ENCODE measurements at places on chromosomes 11 and 22.

GRCh38 chr22:48397531-48398180, 1430.0 kb downstream of the BRD1 start:
- DNase-seq, result no peak

- no peak for DNase-seq
Observed at GRCh38 chr11:36196411-36196998, 92.7 kb downstream of the COMMD9 start.

GRCh38 chr22:24592058-24592850, 619 bp downstream of the LRRC75B start:
- no peak for DNase-seq

DNA sequence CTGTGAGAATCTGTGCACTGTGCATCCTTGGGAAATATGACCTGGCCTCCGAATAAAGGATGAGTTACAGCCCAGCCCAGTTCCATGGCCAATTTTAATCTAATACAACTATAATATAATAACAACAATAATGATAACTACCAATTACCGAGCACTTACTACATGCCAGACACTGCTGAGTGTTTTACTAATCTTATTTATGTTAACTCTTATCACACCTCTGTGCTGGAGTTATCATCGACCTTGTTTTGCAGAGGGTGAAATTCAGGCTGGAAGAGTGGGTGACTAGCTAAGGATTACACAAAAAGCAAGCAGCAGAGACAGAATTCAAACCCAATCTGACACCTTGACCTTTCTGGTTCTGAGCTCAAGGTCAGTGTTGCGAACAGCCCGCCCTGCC, 83.9 kb downstream of the GALNT18 start:
- DNase-seq, result no peak

DNA sequence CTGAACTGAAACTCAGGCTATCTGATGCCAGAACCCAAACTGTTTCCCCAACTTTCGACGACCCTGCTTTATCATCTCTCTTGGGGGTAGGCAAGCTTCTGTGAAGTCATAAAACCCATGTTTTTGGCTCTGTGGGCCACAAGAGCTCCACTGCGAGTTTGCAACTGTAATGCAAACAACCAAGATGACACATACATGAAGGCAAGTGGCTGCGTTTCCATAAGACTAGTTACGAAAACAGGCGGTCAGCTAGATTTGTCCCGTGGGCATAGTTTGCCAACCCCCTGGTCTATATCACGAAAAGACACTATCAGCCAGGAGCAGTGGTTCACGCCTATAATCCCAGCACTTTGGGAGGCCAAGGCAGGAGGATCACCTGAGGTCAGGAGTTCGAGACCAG, 37.5 kb downstream of the TPST2 start:
- DNase-seq, result no peak

- no peak for DNase-seq
Observed at GRCh38 chr11:11444027-11444803, 91.2 kb upstream of the CSNK2A3 start.

DNA sequence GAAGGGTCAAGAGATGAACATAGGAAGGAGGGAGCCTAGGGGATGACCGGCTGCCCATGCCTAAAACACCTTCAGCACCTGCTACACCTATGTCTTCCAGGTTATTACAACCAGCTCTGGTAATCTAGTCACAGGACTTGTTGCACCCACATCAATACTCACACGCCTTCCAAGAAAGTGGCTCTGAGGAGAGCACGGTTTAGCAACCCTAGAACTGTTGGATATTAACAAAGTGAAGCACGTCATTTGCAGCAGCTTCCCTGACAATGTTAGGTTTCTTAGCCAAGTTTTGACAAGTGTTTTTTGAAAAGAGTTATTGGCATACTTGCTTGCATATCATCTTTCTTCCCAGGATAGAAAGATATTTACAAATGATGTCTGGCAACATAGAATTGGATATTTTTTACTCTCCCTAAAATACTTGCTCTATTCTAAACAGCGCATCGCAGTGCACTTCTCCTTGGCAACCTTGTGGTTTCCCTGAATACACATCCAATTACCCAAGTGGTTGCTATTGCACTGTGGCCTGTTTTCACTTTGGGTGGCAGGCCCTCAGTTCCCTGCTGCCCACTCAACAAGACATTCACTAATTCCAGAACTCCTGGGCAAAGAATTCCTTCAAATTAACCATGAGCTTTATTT, 94.3 kb upstream of the ARHGAP42 start:
- no peak for DNase-seq

DNA sequence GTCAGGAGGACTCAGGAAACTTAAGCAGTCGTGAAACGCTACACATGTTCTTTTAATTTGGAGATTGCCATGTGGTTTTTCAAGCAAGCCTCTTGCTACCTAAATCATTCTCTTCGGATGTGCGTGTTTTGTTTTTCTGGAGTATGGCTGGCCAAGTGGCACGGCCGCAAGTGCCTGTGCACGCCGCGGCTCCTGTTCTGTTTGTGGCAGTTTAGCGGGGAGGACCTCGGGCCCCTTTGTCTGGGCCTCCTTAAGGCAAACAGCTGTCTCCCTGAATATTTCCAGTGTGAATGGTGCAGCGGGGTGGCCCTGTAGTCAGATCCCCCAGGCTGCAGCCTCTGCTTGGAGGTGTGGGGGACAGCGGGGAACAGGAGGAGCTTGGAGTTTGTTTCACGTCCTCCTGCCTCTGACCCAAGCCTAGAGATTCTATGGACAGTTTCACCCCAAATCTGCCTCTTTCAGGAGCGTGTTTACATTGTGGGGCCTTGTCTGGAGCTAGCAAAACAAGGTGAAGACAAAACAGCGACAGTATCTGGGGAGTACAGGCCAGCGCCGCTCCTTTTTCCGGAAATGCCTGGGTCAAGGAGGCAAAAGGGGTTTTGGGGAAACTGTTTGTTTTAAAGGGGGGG, 1.3 kb downstream of the LRP5 start:
- no peak for DNase-seq

- no peak for DNase-seq
Observed at GRCh38 chr22:32132126-32132525, 27.0 kb downstream of the C22orf42 start.

- DNase-seq, result no peak
Observed at GRCh38 chr11:124928942-124929665, 6.7 kb downstream of the HEPACAM start.

Data from GDM1 (cell line).